ENCODE measurements at places on chromosomes 2 and 18.

DNA sequence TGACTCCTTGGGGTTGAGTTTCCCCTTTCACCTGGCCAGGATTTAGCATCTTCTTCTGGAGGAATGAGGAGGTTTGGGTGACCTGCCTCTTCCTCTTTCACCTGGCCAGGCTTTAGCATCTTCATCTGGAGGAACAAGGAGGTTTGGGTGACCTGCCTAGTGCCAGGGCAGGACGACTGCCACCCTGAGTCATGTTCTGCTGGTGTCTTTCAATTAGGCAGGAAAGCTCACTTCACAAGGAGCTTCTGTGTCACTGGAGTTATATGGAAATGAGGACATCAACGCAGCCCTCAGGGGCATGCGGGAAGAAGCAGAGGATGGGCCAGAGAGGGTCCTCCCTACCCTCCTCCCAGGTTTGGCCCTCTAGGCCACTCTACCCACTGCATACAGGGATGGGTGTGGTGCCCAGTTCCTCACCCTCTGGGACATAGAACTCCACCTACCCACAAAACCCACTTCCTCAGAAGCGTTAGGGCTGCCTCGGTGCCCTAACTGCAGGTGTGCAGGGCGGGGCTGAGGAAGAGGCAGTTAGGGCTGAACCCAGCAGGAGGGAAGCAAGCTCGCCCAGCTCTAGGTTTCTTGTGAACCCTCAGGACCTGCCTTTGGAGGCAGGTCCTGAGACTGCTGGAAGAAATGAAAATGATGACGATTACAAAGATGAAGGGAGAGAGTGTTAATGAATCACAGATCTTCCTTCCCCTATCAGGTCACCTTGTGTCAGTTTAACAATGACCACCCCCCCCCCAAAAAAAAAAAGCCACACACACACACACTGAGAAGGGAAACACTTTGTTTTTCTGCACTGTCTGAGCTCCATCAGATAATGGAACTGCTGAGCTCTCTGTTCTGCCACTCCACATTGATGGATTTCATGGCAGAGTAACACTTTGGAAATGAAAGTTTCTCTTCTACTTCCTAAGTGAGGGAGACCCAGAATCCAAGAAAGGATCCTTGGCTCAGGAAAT is 71.0 kb downstream of the ARL4C start:
- DNase-seq: peak; percentile 76

DNA sequence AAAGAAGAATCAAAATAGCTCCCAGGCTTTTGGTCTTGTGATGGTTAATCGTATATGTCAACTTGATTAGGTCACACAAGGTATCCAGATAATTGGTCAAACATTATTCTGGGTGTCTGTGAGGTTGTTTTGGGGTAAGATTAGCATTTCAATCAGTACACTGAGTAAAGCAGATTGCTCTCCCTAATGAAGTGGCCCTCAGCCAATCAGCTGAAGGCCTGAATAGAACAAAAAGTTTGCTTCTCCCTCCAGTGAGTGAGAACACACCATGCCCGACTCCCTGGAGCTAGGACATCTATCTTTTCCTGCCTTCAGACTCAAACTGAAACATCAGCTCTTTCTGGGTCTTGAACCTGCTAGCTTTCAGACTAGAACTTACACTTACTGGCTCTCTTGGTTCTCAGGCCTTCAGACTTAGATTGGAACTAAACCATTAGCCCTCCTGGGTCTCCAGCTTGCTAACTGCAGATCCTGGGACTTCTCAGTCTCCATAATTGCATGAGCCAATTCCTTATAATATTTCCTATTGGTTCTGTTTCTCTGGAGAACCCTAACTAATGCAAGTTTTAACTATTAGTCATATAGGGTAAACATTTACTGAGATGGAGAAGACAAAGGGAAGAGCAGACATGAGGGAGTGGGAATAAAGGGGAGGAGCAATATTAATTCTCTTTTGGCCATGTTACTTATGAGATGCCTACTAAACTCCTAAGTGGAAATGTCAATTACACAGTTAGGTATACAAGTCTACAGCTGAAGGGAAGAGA is 25.5 kb downstream of the LNPK start:
- DNase-seq: no peak

- DNase-seq: no peak
Observed at GRCh38 chr2:20616341-20616871, 34.5 kb downstream of the HS1BP3 start.

DNA sequence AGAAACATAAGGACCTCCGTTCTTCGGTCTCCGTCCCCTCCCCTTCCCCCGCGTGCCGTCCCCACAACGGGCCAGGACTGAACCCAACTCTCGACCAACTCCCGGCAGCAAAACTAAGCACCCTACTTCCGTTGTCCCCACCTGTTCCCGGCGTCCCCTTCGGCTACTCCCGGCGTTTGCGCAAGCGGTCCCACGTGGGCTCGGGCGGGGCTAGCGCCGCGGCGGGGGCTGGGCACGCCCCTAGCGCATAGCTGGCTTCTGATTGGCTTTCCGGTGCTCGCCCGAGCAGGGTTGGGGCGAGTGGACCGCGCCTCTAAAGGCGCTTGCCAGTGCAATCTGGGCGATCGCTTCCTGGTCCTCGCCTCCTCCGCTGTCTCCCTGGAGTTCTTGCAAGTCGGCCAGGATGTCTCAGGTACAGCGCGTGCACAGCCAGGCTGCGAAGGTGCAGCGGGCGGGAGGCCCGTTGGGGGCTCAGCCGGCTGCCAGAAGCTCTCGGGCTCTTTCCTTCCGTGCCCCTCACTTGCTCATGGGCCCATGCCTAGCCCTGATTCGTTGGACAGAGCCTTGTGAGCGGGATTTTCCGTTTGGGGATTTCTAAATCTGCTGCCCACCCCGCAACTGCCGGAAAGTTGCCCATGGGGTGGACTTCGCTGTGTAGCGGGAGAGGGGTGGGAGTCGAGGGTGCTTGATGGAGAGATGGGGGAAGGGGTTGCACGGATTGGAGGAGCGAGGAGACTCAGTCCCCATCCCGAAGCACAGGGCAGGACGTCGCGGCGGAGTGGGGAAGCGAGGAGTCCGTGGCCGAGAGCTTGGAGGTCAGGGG is at the start of the genes C2orf76 and DBI:
Gene C2orf76, minus strand, starts transcription at position 186 of the 823 bp plus-strand sequence. CDS start 26,875 bp downstream, outside the sequence.
Gene DBI, plus strand, starts transcription at position 329 of the 823 bp plus-strand sequence. Its CDS starts 75 bp downstream, at position 404.
- peak; percentile 92 for DNase-seq

- DNase-seq: no peak
Observed at GRCh38 chr2:142130111-142131009, 456 bp downstream of the LRP1B start.

DNA sequence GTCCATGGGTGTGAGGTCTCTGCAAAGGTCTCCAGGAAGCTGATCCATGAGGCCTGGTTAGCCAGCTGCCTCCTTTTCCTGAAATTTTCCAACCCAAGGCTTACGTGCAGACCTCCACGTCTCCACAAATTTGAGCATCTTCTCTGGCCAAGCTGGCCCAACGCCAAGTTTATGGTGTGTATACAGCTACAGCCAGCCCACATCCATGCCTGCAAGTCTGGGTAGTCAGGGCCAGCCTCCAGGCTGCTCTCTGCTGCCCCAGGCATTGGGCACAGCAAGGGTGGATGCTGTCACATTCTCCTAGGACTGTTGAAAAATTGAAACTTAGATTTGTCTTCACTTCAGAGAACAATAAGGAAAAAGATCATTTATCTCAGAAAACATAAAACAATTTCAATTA is 525.5 kb upstream of the CHAC2 start:
- no peak for DNase-seq

- no peak for DNase-seq
Observed at GRCh38 chr2:224938651-224939182, 103.6 kb downstream of the DOCK10 start.

DNA sequence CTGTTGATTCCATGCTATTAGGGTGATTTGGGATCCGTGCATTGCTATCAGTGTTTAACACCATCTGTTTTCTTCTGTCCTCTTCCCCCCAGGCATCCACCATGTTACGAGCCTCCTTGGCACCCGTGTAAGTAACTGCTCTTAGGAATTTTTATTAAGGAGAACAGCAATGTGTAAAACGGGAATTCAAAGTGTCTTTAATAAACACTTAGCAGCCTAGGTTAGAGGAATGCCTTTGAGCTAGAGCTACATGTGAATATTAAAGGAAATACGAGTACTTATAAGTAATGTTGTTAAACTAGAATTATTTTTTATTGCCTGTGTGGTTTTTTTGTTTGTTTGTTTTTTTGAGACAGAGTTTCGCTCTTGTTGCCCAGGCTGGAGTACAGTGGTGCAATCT is 58.1 kb downstream of the ARMC9 start:
- DNase-seq: no peak

- DNase-seq: no peak
Observed at GRCh38 chr18:48536516-48536915, 2.3 kb upstream of the CTIF start.
